SK-MEL-5 (cell line): ENCODE measurements at places on chromosomes 6 and 20. TPM values are rescaled to one million over a fixed set of nuclear protein-coding genes. Genes with fewer than 3 reads are reported as not detected.
A peak's percentile ranks its signal among the peaks of the same experiment; 100 is the strongest.

DNA sequence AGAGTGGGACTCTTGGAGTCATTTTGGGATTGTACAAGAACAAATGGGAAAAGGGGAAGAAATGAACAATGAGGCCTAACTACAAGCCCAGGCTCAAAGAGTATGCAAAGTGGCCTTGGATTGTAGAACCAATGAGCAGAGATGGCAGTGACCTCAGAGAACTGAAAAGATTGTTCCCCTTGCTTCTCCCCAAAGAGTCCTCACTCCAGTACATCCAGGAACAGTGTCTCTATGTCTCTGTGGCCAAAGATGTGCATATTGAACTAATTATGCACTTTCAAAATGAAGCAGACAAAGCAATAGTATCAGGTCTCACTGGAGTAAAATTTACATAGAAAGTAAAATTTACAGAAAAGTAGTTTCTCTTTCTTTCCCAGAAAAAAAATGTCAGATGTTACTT lies 81.0 kb downstream of the SMLR1 start:
- DNase-seq: no peak

The DPPA5 gene
- total RNA-seq: not detected in 2 replicates

DNA sequence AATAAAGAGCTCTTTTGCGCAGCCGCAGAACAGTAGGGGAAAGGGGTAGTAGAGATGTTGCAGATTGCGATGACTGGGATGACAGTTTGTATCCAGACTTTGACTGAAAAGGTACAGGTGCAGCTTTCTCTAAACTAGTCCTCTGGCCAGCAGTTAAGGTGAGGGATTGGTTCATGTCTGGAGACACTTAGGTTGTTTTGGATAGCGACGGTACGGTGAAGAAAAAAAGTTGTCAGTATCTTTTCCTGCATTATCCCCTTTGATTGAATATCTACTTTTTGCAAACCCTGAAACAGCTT lies 537 bp downstream of the PRR3 start:
- DNase-seq: no peak

DNA sequence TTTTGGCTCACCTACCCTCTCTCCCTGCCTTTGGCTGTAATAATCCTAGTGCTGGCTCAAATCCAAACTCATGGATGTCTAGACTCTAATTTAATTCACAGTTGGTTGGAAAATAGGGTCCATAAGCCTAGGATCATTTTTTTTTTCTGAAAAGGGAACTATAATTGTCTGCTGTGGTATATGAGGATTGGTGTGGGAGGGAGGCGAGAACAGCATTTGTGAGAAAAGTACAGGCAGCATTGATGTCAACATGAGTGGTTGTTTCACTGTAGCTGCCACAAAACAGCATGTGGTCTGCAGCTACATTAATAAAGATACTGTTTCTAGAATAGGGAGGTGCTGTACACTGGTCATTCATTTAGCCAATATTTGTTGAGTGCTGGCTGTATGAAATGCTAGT lies 18.6 kb upstream of the POLR1H start:
- DNase-seq: no peak

DNA sequence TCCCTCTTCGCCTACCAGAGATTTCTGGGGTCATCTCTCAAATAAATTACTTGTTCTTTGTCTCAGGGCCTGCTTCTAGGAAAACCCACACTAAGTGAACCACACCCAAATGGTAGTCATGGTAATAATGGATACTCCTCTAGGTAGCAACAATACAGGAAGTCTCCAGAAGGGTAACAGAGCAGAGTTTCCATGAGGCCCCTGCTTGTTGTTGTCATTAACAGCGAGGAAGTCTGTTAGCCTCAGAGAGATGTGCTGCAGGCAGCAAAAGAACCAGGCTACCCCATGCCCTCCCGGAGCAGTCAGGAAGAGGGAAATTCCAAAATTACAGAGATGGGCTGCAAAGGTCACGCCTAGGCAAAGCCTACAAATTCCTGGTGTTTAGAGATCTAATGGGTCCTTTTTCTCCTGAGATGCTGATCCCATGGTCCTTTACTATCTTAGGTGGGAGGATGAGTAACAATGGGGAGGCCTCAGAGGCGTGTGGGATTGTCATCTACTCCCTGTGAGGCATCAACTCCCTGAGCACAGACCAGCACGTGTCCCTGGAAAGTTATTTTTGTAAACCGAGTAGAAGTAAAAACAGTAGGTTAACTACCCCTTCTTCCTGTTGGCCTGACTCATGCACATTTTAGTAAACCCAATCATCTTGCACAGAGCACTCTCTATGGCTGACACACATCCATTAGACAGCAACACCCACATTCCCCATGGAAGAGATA lies 10.1 kb downstream of the ISM1 start:
- no peak for DNase-seq

GRCh38 chr6:318243-318890 lies 26.1 kb downstream of the DUSP22 start:
- DNase-seq: no peak

- DNase-seq: no peak
These were observed 76.7 kb downstream of the PREP start for GRCh38 chr6:105326216-105326615.

DNA sequence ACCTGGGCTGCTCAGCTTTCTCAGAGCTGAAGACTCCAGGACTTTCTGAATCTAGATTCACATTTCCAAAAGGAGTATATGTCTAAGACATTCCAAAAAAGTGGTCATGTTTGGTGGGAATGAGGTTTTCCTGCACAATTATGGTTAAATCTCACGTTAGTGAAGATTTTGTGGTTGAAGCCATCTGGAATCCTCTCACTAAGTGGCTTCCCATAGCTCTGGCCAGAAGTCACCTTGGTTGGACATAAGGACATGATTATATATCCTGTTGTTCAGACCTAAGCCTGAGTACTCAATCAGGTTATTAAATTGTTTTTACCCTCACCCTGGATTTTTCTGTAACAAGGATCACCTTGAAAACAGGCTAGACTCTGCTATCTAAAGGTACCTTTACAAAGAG lies 176.1 kb upstream of the PLN start:
- no peak for DNase-seq

DNA sequence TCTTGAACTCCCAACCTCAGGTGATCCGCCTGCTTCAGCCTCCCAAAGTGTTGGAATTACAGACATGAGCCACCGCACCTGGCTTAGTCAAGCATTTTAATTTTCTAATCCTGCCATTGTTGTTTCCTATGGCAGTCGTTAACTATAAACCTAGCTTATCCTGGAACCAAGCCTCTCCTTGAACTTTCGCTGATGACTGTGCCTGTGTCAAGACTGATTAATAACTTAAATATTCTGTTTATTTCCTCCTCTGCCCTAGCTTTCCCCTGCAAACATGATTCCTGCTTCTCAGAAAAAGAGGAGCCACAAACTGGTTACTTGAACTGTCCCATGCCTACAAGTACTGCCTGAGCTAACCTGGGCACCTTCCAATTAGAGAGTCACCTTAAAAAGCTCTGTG lies 1.5 kb downstream of the VNN1 start:
- DNase-seq: no peak

DNA sequence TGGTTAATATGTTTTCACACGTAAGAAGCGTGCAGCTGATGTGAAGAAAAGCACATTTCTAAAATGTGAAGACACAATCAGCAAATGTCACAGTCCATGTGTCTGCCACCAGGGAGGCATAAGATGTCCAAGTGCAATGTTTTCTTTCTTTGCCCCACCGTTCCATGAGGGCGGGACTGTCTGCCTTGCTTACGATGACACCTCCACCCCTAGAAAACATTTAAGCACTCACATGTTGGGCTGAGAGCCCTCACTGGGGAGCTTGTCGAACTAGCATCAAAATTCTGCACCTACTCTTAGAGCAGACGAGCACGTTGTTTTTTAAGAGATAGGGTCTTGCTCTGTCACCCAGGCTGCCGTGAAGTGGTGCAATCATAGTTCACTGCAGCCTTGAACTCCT lies 57.6 kb downstream of the PSMG4 start:
- no peak for DNase-seq

DNA sequence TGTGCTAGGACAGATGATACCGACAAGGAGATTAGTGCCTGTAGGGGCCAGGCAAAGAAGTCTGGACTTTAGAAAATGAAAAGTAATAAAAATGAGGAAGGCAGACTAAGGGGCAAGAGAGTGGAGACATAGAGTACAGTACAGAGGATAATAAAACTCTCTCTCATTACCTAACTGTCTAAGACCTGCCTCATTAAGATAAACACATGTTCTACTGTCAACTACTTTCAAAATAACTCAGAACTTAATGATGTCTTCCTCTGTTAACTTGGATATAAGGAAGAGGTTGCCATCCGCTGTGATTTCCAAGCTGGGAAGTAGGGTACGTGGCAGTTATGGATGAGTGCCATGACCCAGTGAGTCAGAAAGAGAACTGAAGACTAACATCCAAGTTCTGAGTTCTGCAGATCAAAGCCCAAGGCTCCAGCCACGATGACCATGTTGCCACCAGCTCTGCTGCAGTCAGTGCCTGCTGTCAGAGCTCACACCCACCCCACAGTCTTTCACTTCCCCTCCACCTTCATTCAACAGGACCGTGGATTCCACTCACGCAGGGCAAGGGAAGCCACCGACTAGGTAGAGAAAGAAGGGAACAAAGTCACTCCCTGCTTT lies 81.8 kb downstream of the KIF16B start:
- DNase-seq: no peak

DNA sequence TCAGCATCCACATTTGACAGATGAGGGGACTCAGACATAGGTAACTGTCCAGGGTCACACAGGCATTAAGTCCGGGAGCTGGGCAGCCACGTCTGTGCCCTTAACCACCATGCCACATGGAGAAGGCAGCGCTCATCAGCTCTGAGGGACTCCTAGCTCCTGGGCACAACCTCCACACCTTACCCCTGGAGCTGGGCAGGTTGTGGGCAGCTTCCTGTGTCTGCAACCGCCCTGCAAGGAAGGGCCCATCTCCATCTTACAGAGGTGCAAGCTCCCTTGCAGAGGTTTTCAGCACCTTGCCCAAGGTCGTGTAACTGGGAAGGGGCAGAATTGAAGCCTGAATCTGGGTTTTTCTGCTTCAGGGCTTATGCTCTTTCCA lies 7.9 kb downstream of the CCDC167 start:
- DNase-seq: no peak

DNA sequence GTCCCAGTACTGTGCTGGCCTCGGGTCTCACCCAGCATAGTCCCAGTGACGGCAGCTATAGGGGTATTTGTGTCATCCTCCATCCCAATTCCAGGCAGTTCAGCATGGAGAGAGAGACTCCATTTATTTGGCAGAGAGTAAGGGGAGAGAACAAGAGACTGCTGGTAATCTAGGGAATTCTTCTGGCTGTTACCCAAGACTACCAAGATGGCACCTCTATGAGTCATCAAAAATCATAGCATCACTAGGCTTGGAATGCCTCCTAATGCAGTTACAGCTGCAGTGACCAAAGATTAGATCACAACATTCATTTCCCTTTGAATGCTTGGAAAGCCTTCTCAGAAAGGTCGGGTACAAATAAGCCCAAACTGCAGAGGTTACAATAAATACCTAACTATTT lies 660.4 kb upstream of the FLRT3 start:
- DNase-seq: no peak

DNA sequence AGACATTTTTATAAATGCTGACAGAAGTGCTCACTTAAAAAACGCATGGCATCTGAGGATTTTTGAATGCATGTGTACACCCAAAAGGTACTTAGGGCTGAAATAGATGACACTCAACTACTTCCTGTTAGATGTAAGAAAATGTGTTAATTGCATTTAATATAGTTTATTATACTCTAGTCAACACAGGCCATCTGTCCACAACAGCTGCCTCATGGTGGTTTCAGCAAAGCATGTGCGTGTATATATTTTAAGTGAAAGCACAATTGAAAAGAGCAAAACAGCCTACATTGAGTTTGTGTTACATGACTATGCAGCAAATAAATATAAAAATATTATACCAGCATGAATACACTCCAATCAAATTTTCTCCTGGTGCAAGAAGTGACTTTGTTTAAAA lies 1233.0 kb upstream of the EYS start:
- DNase-seq: no peak

DNA sequence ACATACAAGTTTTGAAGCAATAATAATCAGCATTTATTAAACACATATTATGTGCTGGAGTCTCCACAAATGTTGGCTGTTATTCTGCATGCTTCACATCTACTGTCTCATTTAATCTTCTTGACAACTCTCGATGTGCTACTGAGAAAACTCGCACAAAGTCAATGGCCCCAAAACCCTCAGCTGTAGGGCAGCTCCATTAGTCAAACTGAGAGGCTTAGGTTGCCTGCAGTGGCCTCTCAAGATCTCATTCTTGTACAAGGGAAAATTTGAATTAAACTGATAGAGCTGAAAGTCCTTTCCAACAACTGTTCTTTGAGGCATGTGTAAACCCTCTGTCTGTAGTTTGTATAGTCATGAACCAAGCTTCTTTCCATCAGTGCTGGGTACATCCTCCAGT lies 49.8 kb downstream of the MBOAT1 start:
- DNase-seq: no peak

DNA sequence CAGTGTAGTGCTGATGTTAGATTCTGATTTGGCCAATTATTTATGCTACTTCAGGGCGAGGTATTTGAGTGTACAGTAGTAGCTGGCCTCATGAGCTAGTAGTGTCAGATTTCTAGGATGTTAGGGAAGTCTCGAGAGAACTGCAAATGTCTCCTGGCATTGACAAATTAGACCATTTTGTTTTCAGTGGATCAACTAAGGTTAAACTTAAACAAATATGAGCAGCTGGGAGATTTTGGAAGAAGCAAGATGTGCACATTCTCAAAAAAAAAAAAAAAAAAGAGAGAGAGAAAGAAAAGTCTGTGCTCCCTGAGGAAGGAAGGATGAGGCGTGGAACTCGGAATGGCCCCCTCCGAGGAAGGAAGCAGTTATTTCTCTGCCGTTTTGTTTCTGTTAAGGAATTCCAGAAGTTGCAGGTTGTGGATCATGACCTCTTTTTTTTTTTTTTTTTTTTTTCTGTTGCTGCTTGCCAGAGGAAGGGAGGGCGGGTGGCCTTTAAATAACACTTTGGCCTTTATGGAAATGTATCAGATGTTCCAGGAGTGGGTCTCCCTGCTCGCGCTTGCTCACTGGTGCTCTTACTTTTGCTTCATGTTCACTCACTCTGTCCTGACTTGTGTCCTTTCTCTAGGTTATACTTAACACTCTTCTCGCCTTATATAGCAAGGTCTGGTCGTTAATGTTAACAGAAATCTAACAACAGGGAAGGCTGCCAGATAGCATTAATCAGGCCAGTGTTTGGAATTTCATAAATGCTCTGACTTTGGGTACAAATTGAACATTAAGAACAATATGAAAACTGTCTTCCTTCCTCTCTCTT lies 124.4 kb downstream of the TCP11 start:
- peak; percentile 41 for DNase-seq
